ENCODE measurements at places on chromosomes 2 and 18. TPM values are rescaled to one million over a fixed set of nuclear protein-coding genes. Genes with fewer than 3 reads are reported as not detected.

The ACSL3 gene
- total RNA-seq = 37.8 TPM

DNA sequence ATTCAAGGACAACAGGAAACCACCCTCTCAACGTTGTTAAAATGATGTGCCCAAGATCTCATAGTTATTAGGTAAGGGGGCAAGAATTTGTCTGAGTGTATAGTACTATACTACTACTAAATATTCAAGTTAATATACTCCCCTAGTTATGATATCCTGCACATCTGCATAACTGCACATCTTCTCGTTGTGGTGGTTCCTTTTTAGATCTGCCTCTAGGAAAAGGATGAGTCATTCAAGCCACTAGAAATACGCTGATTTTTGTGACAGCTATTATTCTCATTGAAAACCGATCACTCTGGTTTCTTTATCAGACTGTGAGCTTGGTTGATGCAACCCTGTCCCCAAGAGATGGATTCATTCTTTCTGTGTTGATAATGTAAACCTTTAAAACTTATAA is 1067.0 kb upstream of the FANCL start:
- peaks cover 5% of the 10 kb centered on the region for H3K27me3 ChIP-seq
- H3K27ac ChIP-seq = no peak overlapping the region
- H3K36me3 ChIP-seq = no peaks in the 10 kb centered on the region
- no peak for DNase-seq
- H3K4me1 ChIP-seq = peaks cover 8% of the 10 kb centered on the region

DNA sequence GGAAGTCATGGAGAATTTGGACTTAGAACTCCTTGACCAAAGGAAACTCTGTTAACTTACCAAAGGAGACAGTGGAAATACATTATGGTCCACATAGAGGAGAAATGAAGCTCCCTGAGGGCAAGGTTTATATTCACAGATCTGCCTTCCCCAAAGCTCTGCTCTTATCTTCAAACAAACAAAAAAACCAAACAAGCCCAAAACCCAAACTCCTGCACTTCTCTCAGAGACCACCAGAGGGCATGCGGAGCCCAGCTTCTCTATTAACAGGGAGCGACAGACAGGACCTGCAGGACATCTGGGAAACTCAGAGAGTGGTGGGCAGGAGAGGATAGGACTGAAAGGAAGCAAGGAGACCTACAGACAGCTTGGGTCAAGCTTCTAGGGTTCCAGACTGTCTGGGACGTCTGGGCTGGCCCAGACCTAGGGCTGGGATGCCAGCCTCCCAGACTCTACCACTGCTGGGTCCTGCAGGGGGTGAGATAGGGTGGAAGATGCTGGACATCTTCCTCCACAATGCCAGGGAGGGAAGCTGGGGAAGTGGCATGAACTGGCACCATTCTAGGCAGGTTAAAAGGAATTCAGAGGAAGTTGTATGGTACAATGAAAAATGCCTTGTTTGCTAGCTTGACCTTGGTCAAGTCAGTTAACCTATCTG is 4.0 kb upstream of the WNT10A start:
- H3K4me3 ChIP-seq = peak overlapping the region; percentile 70
- H3K27ac ChIP-seq = no peak overlapping the region
- peak; percentile 79 for DNase-seq
- H3K4me1 ChIP-seq = peaks cover 52% of the 10 kb centered on the region
- peaks cover 22% of the 10 kb centered on the region for H3K27me3 ChIP-seq

The PJVK gene
- 4.5 TPM for total RNA-seq

DNA sequence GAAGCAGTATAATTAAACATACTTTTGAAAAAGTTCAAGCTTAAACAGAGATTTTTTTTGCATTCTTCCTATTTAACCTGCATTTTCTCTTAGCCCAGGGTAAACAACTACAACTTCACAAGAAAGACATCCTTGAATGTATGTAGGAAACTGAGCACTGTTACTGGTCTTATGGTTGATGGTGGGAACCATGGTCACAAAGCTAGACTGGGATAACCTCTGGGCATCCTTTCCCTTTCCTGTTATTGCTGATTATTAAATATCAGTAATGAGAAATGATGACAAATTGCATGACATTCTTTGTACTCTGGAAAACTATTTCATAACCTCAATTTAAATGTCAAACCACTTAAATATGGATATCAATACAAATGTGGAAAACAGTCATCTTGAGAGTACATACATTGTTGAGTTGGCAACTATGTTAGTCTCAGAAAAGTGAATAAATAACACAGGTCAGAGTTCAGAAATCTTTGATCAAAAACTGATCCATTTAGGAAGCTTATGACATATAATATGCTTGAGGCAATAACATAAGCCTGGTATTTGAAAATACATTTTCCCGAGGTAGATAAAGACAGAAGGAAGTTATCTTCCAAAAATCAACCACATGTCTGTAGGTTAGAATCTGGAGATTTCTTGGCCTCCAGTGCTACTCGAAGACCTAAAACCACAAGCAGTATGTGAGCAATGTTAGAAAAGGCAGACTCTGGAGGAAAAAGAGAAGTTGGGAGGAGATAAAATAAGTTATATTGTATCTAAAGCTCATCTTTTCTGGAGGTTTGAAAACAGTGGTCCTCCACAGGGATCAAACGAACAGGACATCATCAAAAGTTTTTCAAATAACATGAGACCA is 65.2 kb upstream of the ST8SIA5 start:
- no peak overlapping the region for H3K4me3 ChIP-seq
- H3K36me3 ChIP-seq = peaks cover 67% of the 10 kb centered on the region
- H3K4me1 ChIP-seq = no peaks in the 10 kb centered on the region
- DNase-seq = no peak
- no peak overlapping the region for H3K27ac ChIP-seq

DNA sequence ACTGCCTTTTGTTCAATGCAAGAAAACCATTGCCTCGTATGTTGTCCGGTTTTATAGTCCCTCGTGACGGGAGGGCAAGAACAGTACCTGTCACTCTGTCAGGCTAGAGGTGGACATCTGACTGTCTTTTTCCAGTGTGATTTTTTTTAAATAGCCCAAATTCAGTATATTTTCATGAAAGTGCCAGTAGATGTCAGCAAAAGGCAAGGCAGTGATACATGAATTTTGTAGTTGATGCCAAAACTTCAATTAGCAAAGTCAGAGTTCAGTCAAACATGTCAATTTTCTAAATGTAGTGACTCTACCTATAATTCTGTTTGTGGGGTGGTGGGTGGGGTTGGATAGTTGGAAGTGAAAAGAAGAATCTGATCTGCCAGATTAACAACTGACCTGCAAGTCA is 296.0 kb upstream of the MC4R start:
- no peak for DNase-seq
- no peaks in the 10 kb centered on the region for H3K36me3 ChIP-seq
- no peak overlapping the region for H3K27ac ChIP-seq
- H3K4me3 ChIP-seq = no peak overlapping the region

The FSIP2 gene
- 0.36 TPM for total RNA-seq

The APOB gene
- not detected for total RNA-seq

The EFHD1 gene
- 4.3 TPM for total RNA-seq

GRCh38 chr2:129276978-129277584 is 702.4 kb upstream of the RAB6C start:
- H3K36me3 ChIP-seq = no peaks in the 10 kb centered on the region
- no peak for DNase-seq
- H3K4me3 ChIP-seq = no peak overlapping the region
- no peaks in the 10 kb centered on the region for H3K4me1 ChIP-seq

DNA sequence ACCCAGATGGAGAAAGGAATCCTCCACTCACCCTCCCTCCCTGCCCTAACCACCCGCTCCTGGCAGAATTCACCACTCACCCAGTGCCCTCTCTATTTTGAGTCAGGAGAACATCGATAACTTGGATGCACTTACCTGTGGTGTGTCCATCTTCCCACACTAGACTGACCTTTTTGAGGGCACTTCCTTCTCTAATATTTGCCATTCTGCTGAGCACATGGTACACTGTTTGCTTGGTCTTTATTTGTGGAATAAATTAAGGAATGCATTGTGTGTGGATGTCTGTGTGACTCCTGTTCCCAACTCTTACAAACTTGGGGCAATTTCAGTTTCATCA is 133.7 kb downstream of the ACKR3 start:
- no peak overlapping the region for H3K27ac ChIP-seq
- H3K36me3 ChIP-seq = no peaks in the 10 kb centered on the region
- H3K27me3 ChIP-seq = no peaks in the 10 kb centered on the region
- DNase-seq = no peak
- H3K4me1 ChIP-seq = no peaks in the 10 kb centered on the region
- no peak overlapping the region for H3K4me3 ChIP-seq

DNA sequence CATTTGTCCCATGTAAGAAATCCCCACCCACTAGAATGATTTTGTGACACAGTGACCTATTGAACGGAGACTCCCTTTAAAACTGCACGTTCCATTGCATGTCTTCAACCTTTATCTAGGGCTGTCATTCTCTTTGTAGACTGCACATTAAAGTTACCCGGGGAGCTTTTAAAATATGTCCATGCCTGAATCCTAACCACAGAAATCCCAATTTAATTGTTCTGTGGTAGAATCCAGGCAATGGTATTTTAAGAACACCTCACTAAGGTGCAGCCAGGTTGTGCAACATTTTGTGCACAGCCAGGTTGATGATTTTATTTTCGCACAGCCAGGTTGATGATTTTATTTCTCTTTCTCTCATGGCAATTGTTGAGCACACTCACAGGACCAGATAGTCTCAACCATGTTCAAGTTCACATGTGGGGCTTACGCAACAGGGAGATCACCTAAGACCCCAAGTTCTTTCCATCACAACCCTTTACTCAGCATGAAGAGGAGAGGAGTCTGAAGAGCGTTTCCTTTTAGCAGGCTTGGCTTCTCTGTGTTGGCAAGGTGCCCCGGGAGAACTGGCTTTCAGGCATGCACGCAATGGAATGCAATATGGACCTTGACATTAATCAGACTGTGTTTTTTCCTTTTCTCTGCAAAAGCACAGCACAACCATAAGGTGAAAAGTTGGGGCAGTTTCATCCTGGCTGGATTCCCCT is 467.3 kb upstream of the ETAA1 start:
- H3K36me3 ChIP-seq = no peaks in the 10 kb centered on the region
- H3K4me3 ChIP-seq = no peak overlapping the region
- DNase-seq = no peak
- peaks cover 5% of the 10 kb centered on the region for H3K27me3 ChIP-seq
- no peaks in the 10 kb centered on the region for H3K4me1 ChIP-seq
- no peak overlapping the region for H3K27ac ChIP-seq

The CD8B gene
- total RNA-seq = 456 TPM

DNA sequence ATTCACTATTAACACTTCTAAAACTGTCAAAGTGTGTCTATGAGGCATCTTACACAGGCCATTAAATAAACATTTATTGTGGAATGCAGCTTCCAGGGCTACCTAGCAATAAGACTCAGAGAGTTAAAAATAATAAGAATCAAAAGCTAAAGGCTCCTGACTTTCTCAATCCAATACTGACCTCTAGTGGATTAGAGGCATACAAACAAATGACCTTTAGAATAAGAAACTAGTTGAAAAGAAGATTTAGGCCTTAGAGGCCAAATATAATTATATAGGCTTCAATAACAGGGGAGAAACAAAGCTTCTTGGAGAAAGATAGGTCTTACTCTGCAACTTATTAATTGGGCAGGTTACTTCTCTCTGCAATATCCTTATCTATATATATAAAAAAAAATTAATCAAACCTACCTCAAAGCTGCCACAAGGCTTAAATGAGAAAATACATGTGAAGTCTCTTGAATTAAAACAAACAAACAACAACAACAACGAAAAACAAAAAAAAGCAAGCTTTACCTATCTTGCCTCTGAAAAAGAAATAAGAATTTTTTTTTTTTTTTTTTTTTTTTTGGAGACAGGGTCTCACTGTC is 246.1 kb downstream of the EXOC6B start:
- H3K27me3 ChIP-seq = no peaks in the 10 kb centered on the region
- DNase-seq = no peak
- H3K4me1 ChIP-seq = no peaks in the 10 kb centered on the region
- no peak overlapping the region for H3K27ac ChIP-seq
- no peaks in the 10 kb centered on the region for H3K36me3 ChIP-seq

DNA sequence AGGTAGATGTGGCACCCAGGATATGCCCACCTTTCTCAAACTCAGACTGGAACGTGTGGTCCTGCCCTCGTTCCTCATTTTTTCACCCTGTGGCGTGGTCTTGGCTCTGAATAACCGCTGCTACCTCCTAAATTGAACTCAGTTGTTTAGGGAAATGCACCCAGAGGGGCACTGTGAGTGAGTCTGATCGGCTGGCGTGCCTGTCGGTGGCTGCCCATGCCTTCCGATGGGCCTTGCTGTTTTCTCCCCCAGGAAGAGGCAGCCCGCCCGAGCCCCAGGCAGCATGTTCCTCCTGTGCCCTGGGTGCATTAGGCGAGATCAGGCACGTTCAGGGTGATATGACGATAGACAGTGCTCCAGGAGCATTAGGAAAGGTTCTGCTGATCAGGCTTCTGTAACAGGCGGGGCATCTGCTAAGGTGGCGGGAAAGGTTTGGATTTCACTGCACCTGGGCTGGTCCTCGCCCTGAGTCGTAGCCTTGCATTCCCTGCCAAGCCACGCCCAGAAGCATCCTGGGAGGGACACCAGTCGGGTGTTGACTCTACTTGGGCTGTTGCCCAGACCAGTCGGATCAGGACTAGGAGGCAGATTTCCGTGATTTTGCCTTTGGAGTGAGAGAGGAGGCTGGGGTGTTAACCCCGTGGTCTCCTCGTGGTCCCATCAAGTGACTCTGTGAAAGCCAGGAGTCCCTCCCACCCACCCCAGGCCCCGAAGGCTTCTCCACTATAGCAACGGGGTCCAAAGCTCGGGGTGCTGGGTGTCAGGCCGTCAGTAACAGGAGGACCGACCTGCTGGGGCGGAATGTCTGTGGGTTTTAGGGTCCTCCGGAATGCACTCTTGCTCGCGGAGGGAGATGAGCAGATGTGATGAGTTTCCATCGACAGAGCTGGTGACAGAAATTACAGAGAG is 75.1 kb downstream of the SH3BP4 start:
- no peaks in the 10 kb centered on the region for H3K4me1 ChIP-seq
- H3K27ac ChIP-seq = no peak overlapping the region
- no peaks in the 10 kb centered on the region for H3K27me3 ChIP-seq
- DNase-seq = no peak
- H3K4me3 ChIP-seq = no peak overlapping the region

The ATG9A gene
- 53.5 TPM for total RNA-seq

DNA sequence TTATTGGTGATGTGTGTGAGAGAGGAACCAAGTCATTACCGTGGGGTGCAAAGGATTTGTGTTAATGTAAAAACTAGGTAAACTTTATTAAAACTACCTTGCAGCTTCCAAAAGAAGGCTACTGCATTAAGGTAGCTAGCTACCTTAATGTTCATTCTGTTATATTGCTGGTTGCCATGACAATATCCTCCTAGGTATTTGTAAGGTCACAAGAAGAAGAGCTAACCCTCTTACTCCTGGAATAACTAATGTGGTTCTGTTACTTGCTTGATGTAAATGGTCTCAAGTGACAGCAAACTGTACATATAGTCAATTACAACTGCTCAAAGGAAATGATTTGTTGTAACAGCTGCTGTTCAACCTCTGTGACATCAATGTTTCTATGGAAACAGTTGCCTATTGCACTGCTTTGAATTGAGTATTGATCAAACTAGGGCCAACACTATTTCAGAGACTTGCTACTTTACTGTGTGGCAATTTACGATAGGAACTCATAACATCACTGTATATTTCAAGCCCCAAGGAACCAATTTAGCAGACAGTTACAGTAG is 319.8 kb upstream of the HNRNPA3 start:
- H3K36me3 ChIP-seq = no peaks in the 10 kb centered on the region
- peaks cover 4% of the 10 kb centered on the region for H3K4me1 ChIP-seq
- H3K27ac ChIP-seq = no peak overlapping the region
- H3K27me3 ChIP-seq = no peaks in the 10 kb centered on the region
- DNase-seq = no peak
- no peak overlapping the region for H3K4me3 ChIP-seq
